ENCODE measurements at places on chromosomes 7 and 10.

DNA sequence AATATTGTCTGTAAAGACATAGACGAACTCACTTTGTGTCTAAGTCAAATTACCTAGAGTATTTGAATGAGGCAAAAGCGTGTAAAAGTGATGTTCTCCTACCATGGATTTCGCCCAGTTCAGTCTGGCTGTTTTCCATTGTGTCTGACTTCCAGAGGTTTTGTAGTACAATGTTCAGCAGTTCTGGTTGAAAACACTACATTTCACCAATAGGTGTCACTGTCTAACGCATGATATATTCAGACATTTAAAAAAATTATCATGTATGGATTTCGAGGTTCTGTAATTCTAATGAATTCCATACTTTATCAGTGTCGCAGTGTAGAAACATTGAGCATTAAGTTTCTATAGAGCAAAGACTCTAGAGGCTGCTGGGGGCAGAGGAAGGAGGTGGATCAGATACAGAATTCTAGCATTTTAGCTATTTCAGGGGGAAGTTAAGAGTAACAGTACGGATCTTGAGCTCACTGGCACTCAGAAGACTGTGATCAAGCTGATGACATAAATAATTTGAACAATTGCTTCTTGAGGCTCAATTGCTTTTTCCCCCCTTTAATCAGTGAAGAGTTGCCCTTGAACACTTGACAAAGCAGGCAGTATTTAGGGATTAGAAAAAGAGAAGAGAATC, 196.9 kb upstream of the RHOBTB1 start:
- peak; percentile 24 for DNase-seq

- no peak for DNase-seq
Observed at GRCh38 chr10:96716390-96716789, 3.9 kb downstream of the PIK3AP1 start.

DNA sequence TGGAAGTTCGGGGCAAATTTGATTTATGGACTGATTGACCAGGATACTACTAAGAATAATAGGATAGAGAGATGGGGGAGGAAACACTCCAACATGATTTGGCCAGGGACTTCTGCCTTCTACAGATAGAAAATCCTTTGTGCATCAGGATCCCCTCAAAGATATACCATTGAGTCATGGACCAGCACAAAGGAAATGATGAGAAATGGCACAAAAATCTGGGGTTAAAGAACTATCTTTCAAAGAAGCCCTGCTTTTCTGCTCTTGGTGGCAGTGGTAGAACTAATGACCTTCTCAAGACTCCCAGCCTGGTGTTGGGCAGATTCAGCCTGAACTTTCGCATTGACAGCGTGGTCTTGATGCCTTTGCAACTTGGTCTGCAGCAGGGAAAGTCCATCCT, 27.6 kb upstream of the LAMB1 start:
- DNase-seq = no peak

GRCh38 chr7:37247861-37248260, 200.8 kb downstream of the ELMO1 start:
- no peak for DNase-seq

DNA sequence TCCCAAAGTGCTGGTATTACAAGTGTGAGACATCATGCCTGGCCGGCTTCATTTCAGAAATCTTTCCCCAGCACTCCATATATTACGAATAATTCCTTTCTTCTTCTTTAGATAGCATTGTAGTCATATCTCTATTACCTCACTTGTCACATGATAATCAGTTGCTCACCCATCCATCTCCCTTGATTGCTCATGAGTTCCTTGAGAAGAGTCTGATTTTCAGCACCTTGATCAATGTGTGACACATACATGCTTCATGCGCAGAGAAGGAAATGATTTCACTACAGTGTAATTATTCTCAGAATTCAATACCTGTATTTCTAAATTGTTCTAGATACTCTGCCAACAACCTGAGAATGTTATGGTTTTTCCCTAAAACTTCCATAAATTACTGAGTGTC, 26.7 kb upstream of the GGCT start:
- DNase-seq = no peak

GRCh38 chr10:114911052-114911711, 26.8 kb upstream of the TRUB1 start:
- DNase-seq = no peak

DNA sequence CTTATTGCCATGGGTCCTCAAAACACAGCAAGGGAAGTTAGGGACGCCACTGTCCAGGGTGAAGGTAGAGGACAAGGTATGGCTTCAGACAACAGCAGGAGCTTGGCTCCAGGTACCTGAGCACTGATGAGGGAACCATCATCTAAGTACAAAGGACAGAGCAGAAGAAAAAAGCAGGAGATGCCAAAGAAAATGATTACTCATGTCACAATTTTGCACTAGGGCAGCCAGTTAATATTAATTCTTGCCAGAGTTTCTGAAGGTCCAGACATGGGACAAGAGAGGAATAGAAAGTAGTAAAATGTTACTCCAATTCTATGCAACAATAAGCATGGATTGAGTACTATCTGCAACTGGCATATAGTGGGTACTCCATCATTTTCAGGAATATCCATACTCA, 14.1 kb downstream of the PTN start:
- DNase-seq = no peak

DNA sequence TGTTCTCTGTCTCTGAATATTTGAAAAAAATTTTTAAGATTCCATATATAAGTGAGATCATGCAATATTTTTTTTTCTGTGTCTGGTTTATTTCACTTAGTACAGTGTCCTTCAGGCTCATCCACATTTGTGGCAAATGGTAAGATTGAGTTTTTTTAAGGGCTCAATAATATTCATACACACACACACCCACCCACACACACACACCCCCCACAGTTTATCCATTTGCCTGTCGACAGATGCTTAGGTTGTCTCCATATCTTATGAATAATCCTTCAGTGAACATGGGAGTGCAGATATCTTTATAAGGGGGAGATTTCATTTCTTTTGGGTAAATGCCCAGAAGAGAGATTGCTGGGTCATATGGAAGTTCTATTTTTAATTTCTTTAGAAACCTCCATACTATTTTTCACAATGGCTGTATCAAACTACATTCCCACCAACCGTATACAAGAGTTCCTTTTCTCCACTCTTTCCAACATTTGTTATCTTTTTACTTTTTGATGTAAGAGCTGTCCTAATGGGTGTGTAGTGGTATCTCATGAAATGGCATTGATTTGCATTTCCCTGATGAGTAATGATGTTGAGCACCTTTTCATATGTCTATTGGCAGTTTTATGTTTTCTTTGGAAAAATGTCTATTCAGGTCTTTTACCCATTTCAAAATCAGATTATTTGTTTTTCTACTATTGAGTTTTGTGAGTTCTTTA, 35.0 kb downstream of the AUTS2 start:
- DNase-seq = no peak

GRCh38 chr10:131089861-131090260, 221.7 kb downstream of the TCERG1L start:
- no peak for DNase-seq

- DNase-seq = no peak
Observed at GRCh38 chr10:27890971-27891370, 107.9 kb downstream of the ODAD2 start.

- no peak for DNase-seq
Observed at GRCh38 chr10:101089520-101090299, 27.9 kb downstream of the KAZALD1 start.

DNA sequence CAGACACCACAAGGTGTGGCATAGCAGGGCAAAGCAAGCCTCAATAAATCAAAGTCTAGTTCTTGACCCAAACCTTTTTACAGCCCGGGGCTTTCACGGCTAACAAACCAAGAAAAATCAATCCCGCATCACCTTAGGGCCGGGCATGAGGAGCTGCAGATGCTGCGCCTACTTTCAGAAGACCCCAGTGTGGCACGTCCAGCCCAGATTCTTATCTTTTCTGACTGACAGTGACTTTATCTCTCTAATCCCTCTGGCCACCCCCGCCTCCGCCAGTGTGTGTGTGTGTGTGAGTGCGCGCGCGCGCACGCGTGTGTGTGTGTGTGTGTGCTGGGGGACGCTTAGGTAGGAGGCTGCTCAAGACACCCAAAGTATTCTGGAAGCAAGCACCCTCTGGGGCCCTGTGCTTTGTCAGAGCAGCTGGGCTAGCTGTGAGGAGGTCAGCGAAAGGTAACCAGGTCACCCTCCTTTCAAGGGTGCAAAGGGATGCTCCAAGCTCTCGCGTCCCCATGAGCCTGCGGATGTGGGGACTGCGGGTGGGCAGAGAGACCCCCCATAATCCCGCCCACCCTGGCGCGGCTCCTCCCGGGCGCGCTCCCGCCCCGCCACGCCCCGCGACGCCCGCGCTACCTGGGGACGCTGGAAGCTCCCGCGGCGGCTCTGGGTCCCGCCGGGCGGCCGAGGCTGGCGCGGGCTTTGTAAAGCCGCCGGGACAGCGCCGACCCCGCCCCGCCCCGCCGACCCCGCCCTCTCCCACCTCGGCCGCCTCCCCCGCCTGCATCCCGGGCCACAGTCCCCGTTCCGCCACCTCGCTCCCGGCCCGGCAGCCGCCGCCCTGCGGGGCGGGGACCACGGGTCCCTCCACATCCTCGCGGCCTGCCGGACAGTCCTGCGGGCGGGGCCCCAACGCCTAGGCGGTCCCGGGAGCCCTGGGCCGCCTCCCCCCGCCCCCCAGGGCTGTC, 57.1 kb upstream of the RHOBTB1 start:
- DNase-seq = no peak

GRCh38 chr7:12993025-12993424, 305.6 kb downstream of the ARL4A start:
- DNase-seq = no peak

DNA sequence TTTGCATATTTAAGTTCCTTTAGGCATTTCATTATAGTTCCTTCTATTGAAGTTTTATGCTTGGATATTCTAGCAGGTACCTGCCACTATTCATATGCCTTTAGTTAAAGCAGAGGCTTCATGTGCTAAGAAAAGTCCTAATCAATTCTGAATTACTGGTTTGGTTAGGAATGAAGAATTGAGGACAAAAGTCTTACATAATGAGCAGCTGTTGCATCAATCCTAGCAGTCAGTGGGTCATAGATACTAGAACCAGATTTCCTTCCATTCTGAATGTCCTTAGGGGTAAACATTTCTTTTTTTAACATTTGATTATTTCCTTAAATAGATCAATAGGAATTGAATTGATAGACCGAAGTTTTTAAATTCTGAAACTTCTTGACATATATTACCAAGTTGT, 59.2 kb downstream of the CDK13 start:
- DNase-seq = no peak

DNA sequence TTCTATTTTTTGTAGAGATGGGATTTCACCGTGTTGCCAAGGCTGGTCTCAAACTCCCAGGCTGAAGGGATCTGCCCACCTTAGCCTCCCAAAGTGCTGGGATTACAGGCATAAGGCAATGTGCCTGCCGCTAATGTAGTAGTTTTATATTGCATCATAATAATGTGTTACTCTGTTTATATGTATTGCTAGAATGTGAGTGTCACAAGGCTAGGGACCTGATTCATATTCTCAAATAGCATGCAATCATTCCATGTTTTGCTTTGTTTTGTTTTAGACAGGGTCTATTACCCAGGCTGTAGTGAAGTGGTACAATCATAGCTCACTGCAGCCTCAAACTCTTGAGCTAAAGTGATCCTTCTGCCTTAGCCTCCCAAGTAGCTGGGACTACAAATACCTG, 13.5 kb downstream of the CCL26 start:
- no peak for DNase-seq

GRCh38 chr10:102461187-102462054, 10.1 kb upstream of the C10orf95 start:
- peak; percentile 27 for DNase-seq

DNA sequence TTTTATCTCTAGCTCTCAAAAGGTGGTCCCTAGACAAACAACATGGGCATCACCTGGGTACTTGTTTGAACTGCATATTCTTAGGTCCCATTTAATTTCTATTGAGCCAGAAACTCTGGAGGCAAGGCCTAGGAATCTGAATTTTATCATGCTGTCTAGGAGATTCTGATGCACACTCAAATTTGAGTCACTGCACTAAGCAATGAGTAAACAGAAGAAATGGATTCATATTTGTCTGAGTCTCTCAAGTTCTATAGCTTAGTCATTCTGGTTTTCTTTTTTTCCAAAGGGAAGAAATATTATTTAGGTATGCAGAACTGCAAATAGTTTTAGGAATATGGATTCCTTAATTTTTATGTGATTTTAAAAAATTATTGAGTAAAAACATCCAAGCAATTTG, 185.5 kb downstream of the SEMA3A start:
- DNase-seq = no peak

DNA sequence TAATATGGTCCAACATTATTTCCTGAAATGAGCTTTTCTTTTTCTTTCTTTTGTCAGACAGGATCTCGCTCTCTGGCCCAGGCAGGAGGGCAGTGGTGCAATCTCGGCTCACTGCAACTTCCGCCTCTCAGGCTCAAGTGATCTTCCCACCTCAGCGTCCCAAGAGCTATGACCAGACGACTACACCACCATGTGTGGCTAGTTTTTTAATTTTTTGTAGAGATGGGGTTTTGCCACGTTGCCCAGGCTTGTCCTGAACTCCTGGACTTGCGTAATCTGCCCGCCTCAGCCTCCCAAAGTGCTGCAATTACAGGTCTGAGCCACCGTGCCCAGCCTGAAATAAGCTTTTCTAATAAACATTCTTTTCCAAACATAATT, 48.6 kb downstream of the CUL2 start:
- DNase-seq = no peak

GRCh38 chr7:28093623-28094232, 86.9 kb downstream of the JAZF1 start:
- DNase-seq = no peak

DNA sequence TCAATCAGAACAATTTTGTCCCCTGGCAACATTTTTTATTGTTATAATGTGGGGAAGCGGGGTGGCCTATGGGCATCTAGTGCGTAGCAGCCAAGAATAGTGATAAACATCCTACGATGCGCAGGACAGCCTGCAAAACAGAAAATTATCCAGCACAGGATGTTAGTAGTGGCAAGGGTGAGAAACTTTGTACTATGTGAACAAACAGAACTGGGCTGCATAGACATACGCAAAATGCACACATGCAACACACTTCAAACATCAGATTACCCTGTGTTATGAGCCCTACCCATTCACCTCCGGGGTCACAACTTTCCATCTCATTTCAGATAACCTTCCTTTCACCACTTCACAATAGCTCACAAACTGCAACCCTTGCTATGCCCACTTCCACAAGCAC, 3.1 kb downstream of the ZNF786 start:
- DNase-seq = no peak

DNA sequence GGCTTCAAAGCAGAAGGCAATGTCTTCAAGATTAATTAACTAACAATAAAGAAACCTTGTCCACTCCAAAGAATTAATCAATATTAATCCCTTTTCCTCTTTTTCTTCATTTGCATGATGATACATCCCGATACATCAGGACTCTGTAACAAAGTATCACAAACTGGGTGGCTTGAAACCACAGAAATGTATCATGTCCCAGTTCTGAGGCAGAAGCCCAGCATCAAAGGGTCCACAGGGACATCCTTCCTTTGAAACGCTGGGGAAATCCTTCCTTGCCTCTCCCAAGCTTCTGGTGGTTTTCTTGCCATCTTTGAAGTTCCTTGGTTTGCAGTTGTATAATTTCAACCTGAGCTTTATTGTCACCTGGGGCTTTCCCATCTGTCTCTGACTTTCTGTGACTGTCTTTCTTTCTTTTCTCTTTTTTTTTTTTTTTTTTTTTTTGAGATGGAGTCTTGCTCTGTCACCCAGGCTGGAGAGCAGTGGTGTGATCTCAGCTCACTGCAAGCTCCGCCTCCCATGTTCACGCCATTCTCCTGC, 210.2 kb upstream of the ADARB2 start:
- DNase-seq = no peak

- DNase-seq = no peak
Observed at GRCh38 chr10:79390057-79390456, 42.8 kb downstream of the PPIF start.

All from NCI-H2081 treated with DMSO at 0.1 percent for 48 hours (cell line).